Stimulated activated CD8-positive, alpha-beta memory T cell treated with anti-CD3 and anti-CD28 coated beads, Interleukin-4, amount 100 ng/mL, for 24 hours (primary cell): ENCODE measurements at places on chromosomes 5 and 9.

- no peak for DNase-seq
Measured at GRCh38 chr5:167767795-167768194, 523.6 kb upstream of the WWC1 start.

- DNase-seq: no peak
Measured at GRCh38 chr9:87874304-87874623, 8.4 kb upstream of the SPATA31E1 start.

- DNase-seq: no peak
Measured at GRCh38 chr5:135246605-135246922, 152.5 kb downstream of the MACROH2A1 start.

DNA sequence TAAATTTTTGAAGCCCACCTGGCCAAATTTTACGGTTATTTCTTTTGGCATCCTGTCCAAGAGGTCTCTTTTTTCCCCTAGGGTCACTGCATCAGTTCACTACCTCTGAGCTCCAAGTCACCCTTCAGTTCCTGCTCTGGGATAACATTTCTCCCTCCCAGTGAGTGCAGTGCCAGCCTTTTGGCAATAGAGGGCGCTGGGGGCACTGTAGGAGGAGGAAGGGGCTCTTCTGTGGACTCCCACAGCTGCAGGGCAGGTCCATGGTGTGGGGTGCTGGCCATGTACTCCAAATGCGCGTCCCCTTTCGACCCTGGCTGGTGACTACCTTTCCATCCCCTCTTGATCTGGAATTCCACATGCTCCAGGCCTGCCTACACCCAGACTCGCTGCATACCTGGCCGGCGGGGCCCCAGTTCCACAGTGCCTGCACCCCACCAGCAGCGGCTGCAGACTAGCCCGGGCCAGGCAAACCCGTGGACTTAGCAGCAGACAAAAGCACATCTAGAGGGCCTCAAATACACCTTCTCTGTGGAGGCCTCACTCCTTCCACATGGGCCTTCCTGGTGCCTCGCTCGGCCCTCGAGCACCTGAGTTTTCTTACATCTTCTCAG is 20.3 kb upstream of the NINJ1 start:
- DNase-seq: no peak

DNA sequence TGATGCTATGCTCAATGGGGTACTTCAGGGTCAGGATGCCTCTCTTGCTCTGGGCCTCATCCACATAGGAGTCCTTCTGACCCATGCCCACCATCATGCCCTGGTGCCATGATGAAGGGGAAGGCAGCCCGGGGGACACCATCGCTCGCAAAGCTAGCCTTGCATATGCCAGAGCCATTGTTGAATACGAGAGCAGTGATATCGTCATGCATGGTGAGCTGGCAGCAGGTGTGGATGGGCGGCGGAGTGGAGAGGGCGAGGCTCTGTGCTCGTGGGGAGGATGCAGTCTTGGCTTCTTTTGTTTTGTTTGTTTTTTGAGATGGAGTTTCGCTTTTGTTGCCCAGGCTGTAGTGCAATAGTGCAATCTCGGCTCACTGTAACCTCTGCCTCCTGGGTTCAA is 17.2 kb upstream of the SPZ1 start:
- DNase-seq: no peak
